ENCODE measurements at places on chromosomes 5 and 9.

GRCh38 chr5:34022121-34022705 is 14.4 kb upstream of the AMACR start:
- DNase-seq = peak; percentile 33

DNA sequence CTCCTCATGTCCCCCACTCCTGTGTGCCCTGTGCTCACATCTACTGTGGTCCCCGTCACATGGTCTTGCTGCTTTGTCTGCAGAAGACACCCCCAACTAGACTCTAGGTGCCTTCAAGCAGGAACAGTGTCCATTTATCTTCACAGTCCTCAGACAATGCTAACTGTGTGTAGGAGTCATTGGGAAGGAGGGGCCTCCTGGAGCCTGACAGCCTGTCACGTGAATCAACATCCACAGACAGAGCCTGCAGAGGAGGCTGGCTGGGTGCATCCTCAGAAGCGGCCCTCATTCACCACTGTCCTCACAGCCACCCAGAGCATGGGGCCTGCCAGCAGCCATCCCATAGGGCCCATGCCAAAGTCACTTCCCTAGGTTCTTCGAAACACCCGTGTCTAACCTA is 98.7 kb downstream of the MED10 start:
- no peak for DNase-seq

DNA sequence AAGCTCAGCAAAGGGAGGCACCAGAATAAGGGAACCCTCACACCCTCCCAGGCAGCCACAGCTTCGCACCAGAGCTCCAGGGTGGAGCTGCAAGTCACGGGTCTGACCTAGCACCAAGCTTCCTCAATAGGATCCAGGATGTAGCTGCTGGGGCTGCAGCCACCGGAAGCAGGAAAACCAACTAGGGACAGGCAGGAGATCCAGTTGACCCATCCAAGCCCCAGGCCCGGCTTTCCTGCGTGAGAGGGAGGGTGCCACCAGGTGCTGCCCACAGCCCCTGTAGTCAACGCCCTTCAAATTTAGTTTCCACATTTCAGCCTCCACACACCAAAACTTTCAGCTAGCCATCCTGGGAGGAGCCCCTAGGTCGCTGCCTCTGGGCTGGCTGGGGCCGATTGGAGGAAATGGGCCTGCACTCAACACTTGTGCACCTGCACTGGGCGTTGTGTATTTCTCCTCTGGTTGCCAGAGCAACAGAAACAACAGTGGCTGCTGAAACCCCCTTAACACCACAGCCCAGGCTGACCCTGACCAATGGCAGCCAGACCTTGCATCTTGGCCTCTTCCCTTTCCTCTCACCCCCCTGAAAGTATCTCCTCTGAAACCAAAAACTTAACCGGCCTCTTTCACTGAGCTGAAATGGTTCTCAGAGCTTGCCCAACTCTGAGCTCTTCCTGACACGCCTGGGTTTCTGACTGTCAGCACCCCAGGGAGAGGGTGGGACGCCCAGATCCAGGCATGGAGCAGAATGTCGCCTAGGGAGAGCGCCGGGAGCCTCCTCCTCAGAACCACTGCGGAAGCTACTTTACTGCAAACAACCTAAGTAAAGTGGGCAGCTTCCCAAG is 226.5 kb upstream of the MAP3K1 start:
- peak; percentile 80 for DNase-seq

- DNase-seq = no peak
Measured at GRCh38 chr5:168788107-168788506, 208.9 kb upstream of the PANK3 start.

DNA sequence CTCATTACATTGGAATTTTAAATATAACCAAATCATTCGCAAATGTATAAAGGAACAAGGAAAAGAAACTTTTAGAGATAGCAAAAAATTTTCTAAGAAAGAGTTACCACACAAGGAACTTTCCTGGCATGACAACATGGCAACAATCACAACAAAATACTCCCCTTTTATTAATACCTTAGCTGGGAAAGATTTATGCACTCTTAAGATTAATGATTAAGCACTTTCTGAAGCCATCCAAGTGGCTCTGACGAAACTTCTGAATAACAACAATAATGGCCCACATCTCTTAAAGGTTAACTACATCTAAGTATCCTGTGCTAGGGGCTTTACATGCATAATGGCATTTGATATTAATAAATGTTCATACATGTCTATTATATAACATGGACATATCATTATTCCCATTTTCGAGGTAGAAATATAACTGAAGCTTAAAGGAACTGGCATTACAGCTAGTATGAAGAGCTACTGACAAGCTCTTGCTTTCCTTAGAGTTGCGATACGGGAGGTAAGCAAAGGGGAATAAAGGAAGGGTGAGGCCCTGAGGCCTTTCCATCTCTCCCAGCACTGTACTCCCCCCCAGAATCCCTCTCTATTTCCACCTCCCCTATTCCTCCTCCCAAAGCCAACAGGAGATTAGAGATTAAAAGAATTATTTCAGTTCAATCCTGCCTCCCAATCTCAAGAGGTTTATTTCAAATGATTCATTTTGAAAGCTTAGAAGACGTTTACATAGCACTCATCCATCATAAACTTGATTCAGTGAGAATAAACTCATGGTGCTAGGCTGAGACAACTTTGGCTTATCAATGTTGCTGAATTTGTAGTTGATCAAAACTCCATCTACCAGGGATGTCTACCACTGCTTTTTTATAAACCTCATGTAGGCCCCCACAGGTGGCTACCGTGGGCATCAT is 9.6 kb downstream of the MTMR12 start:
- no peak for DNase-seq

GRCh38 chr9:136934277-136934676 is 10.3 kb downstream of the FBXW5 start:
- DNase-seq = no peak

DNA sequence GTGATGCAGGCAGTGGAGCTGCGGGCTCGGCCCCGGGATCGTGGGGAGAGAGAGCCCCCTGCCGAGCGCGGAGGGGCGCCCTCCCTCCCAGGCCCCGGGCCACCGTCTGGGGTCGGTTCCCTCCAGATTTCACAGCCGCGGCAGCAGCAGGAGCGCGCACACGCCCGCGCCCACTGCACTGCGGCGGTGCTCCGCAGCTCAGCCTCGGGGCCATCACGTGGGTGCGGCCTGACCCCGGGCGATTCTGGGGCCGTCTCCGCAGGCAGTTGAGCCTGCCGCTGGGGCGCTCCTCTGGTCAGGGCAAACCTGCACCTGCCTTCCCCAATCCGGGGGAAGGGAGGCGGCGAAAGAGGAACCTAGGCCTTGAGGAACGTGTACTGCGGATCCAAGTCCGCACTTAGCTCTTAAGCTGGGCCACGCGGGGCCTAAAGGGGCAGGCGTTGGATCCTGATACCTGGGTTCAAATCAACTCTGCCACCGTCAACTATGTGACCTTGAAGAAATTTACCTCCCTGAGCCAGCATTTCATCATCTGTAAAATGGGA is 9.4 kb upstream of the DELE1 start:
- peak; percentile 67 for DNase-seq

DNA sequence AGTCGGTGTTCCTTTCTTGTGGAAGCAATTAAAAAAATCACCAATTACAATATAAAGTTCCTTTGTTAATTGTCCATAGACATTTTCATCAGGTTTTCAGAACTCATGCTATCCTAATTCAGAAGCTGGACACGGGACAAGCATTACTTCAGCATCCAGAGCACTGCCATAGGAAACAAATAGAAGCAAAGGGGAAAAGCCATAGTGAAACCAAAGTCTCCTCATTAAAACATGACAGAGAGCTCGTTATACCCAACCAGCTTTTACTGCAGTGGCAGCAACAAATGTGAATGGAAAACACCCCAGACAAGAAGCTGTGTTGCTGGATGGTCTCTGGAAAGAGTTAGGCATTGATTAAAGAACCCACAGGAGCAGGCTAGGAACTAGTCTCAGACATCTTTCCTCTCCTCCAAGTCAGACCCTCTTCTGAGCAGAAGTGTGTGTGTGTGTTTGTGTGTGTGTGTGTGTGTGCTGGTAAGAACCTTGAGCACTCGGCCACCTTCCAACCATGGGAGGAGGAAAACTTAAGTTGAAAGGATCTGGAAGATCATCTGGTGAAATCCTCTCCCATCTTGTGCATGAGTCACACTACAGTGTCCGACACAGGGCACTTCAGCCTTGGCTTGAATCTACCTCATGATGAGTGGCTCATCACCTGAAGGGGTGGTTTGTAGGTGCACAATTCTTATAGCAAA is 162.6 kb upstream of the ADAMTS16 start:
- no peak for DNase-seq

DNA sequence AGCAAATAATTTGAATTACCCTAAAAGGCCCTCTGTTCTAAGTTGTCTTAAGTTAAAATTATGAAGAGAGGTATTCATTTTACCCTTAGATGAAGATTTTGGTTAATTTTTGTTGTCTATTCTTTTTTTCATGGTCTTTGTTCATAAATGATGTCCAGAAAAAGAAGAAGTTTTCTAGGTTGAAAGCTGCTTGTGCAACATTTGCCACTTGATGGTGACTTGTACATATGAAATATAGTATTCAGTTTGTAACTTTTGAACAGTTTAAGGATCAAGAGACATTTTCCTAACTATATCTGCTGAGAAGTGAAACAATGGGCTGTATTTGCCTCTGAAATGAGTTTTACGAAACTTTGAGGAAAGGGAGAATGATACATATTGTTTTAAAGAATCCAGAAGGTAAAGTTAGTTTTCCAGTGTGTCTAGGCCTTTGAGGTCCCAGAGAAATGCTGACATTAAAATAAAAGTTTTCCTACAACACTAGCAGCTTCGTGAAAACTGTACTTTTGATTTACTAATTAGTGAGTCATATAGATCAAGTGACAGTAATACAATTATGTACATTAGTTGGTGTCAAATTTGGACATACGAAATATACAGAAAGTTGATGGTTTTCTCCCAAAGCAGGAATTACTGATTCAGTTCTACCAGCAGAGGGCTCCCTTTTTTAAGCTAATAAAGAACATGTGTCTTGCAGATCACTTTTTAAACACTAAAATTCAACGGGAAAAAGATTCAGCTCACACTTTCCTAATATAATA is 70.5 kb downstream of the PIK3R1 start:
- no peak for DNase-seq

GRCh38 chr5:141695627-141696215 is 13.7 kb upstream of the ARAP3 start:
- no peak for DNase-seq

GRCh38 chr5:40383749-40384651 is 295.7 kb upstream of the PTGER4 start:
- no peak for DNase-seq

- peak; percentile 18 for DNase-seq
Measured at GRCh38 chr5:54249210-54250028, 61.0 kb downstream of the ARL15 start.
